ENCODE measurements at places on chromosomes 11 and 22.

DNA sequence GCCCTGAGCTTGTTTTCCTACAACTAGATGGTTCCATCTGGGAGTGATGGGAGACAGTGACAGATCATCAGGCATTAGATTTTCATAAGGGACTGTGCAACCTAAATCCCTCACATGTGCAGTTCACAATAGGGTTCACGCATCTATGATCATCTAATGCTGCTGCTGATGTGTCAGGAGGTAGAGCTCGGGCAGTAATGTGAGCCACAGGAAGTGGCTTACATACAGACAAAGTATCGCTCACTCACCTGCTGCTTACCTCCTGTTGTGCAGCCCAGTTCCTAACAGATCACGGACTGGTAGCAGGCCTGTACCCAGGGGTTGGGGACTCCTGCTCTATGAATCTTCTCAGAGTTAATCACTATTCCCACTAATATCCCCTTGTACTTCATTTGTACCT is 12.4 kb downstream of the AAMDC start:
- DNase-seq: no peak

DNA sequence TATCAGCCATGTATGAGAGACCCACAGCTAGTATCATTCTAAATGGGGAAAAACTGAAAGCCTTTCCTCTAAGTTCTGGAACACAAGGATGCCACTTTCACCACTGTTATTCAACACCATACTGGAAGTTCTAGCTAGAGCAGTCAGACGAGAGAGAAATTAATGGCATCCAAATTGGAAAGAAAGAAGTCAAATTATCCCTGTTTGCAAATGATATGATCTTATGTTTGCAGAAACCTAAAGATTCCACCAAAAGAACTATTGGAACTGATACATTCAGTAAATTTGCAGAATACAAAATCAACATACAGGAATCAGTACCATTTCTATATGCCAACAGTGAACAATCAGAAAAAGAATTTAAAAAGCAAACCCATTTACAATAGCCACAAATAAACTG is 226.0 kb downstream of the TRPC6 start:
- DNase-seq: no peak

- peak; percentile 45 for DNase-seq
Measured at GRCh38 chr11:129331217-129331616, 44.4 kb upstream of the BARX2 start.

- peak; percentile 45 for DNase-seq
Measured at GRCh38 chr11:69718147-69718546, 14.3 kb upstream of the FGF19 start.

DNA sequence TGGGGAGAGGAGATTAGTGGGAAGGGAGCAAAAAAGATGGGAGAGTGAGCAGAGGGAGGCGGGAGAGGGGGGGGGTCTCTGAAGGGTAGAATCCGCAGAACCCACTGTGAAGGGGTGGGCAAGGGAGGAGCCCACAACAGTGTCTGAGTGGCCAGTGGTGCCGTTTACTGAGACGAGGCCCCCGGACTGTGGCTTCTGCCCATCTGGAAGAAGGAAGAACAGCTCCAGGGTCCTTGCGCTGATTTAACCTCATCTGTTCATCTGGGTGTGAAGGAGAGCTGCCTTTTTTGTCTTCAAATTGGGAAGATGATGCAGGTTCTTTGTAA is 45.7 kb upstream of the ANO1 start:
- DNase-seq: no peak

DNA sequence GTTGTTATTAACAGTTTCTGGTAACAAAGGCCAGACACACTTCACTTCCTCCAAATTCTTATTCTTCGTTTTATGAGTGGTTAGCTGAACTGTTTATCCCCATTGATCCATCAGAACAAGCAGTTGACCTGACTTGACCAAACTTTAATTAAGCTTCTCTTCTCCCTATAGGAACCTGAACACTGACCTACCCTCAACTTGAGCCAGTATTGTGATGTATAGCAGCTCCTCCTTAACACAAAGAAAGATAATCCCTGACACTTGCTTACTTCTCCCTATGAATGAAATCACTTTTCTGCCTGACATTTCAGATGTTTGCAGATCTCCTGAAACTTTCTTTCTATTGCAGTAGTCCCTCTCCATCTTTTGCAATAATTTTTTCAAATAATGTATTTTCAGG is 41.9 kb downstream of the ANO5 start:
- DNase-seq: no peak

- DNase-seq: no peak
Measured at GRCh38 chr11:119284344-119285157, 32.4 kb downstream of the MCAM start.

DNA sequence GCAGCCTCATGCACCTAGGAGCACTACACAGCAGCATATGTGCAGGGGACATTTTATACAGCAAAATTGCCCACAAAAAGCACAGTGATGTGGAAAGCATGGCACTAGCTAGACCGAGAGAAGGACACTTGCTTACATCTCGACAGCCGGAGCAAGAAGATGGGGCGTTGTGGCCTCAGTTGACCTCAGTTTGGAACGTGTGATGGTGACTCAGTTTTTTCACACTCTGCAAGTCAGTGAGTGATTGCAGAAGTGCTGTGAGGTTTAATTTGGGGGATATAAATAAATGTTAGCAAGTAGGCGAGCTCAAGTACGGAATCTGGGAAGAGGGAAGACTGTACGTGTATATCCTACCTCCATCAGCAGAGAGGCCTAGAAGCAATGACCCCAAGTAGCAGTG is 23.3 kb downstream of the LRP5 start:
- DNase-seq: no peak

- DNase-seq: no peak
Measured at GRCh38 chr11:123454060-123454651, 24.1 kb downstream of the GRAMD1B start.

- no peak for DNase-seq
Measured at GRCh38 chr11:130262424-130262823, 52.3 kb downstream of the ZBTB44 start.

DNA sequence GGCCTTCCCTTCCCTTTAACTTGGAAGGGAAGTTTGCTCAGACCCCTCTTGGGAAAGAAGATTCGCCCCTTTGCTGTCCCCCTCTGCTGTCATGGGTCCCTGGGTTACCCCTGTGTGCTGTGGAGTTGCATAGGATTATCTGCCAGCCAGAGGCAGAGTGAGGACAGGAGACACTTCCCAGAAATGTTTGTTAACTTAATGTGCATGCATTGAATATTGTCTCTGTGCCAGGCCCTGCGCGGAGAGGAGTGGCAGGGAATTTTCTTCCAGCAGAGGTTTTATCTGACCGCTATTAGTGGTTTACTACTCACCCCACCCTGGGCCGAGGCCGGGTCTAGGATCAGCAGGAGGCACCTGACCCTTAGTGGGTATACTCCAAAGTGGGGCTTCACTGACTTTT is 894.8 kb downstream of the TBC1D22A start:
- DNase-seq: no peak

DNA sequence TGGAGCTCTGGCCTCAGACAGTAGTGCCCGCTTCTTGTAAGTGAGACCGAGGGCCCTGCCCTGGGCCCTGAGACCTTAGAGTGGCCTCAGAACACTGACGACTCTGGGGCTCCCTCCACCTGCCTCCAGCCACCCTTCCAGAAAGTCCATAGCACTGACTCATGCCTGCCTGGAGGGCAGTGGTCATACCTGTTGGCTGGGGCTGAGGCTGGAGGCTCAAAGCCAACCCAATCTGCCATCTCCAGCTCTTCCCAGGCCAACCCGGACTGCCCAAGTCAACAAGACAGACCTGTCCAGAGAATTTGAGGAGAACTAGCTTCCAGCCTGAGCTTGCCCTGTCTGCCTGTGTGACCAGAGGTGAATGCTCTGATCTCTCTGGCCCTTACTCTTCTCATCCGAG is 66.9 kb upstream of the TTLL12 start:
- no peak for DNase-seq

GRCh38 chr11:94203070-94203469 is 74.4 kb downstream of the PANX1 start:
- no peak for DNase-seq

DNA sequence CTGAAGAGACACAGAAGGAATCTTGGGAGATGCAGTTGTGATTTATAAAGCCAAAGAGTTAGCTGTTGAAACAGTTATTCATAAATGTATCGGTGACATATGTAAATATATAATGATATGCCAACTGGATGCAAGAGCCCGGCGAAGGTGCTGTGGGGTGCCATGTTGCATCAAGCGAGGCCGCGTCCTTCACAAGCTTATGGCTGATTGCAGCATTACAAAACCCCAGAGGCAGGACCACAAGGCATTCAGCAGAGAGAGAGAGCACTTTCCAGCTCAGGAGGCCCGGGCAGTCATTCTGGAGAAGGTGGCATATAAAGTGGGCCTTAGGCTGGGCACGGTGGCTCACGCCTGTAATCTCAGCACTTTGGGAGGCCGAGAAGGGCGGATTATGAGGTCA is 65.6 kb downstream of the LARGE1 start:
- DNase-seq: no peak

GRCh38 chr11:16511116-16512114 is 155.1 kb upstream of the SOX6 start:
- DNase-seq: no peak

- DNase-seq: no peak
Measured at GRCh38 chr11:23310276-23310675, 450.0 kb upstream of the CCDC179 start.

DNA sequence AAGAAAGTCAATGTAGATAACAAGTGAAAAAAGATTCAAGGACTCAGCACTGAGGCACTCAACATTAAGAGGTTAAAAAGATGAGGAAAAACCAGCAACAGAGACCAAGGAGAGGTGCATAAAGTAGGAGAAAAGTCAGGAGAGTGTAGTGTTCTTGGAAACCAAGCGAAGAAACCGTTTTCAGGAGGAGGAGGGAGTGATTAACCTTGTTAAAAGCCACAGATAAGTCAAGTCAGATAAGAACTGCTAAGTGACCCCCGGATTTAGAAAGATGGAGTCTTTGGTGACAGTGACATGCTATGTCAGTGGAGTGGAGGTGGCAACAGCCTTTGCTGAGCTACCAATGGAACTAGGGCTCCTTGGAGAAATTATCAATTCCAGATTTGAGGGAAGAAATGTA is 13.9 kb upstream of the NARS2 start:
- DNase-seq: no peak

GRCh38 chr11:65169164-65169641 is 830 bp upstream of the SPDYC start:
- no peak for DNase-seq

DNA sequence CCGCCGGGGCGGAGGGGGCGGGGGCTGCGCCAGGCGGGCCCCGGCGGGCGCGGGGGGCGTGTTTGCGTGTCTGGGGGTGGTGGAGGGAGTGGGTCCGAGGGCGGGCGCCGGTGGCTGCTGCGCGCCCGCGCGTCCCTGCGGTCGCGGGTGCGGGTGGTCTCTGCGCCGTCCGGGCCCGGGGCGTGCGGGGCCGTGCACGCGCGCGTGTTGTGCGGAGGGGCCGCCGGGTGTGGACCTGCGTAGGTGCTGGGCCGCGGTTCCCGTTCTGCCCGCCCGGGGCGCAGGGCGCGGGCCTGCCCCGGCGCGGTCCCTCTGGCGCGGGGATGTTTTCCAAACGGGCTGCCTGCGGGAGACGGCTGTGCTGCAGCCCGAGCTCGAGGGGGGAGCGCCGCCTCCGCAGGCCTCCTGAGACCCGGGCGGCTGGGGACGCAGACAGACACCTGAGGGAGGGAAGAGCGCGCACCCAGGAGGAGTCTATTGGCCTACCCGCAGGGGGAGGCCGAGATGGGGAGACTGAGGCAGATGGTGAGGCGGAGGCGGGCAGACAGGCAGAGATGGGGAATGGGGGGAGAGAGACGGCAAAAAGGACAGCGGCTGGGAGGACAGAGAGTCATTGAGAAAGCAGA is 442 bp downstream of the PELI3 start:
- peak; percentile 25 for DNase-seq

GRCh38 chr11:40391679-40392078 is 1067.8 kb downstream of the LRRC4C start:
- no peak for DNase-seq

DNA sequence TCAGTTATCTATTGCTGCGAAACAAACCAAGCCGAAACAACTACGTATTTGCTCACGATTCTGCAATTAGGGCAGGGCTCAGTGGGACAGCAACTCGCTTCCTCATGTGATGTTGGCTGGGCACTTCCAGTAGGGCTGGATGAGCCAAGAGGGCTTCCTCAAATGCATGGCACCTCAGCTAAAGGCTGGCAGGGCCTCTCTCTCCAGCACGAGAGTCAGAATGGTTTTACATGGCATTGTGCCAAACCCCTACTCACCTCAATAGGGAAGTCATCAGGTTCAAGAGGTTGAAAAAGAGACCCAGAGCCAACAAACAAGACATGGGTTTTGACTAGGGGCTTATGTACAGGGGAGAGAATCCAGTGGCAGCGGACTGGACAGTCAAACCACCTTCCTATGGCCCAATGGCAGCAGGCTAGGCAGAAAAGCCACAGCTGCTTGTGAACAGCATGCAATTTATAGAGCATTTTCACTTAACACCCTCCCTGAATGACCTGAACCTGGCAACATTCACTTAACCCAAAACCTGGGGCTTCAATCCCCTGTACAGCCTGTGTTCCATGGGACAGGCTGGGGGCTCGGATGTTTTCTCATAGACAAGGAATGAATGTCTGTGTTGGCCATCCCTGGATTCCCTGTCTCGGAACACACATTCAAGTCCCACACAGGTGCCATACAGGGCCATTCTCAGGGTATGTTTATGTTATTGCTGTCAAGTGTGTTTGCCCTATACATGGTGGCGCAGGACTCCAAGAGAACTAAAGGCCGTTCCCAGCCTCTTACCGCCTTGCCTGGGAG is 154.2 kb upstream of the NAV2 start:
- no peak for DNase-seq

GRCh38 chr11:119744577-119744976 is 15.6 kb upstream of the NECTIN1 start:
- no peak for DNase-seq

- DNase-seq: no peak
Measured at GRCh38 chr11:34343153-34343552, 14.7 kb downstream of the ABTB2 start.

DNA sequence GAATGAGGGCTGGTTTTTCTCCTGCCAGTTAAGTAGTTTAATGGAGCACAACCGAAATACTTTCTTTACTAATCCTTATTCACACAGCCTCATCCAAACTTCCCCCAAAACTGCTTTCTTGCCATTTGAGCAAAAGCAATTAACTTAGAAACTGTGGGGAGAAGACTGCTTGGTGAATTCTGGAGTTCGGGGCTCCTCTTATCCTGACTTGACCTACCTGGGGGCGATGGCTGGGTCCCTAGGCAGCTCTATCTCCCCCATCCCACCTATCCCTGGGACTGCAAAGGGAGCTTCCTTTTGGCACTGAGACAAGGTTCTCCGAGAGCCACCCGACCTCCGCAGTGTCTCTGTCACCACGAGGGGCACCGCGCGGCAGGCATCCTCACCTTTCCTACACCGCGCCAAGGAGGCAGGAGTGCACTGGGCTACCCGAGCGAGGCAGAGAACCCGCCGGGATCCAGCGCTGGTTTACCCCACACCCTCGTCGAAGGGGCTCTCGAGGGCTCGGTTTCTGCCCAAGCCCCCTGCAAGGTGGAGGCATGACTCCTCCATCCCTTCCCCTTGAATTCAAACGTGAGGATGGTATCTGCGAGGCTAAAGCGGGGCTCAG is 759 bp downstream of the DESI1 start:
- peak; percentile 48 for DNase-seq

GRCh38 chr22:42648368-42649245 is 585 bp downstream of the CYB5R3 start:
- DNase-seq: peak; percentile 78

Measured in large intestine (tissue), 12 donors.